HS-27A (cell line): ENCODE measurements at places on chromosomes 6 and 20.
A peak's percentile ranks its signal among the peaks of the same experiment; 100 is the strongest.

DNA sequence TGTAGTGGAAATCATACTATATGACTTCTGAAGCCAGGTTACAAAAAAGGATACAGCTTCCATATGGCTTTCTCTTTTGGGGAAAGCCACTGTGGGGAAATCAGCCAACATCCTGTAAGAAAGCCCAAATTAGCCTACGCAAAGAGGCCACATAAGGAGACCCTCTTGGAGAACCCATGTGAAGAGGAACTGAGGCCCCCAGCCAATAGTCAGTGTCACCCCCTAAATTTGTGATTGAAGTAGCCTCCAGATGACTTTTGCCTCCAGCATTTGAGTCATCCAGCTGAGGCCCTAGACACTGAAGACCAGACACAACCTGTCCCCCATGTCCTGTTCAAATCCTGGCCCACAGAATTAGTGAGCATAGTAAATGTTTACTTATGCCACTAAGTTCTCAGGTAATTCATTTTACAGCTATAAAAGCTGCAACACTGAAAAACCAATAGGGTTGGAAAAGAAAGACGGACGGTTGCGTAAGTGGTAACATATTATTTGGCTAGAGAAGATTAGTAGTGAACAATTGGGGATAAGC is 60.4 kb downstream of the HMGCLL1 start:
- no peak for DNase-seq

- DNase-seq, result no peak
Measured at GRCh38 chr6:147744012-147744411, 235.5 kb downstream of the SAMD5 start.

DNA sequence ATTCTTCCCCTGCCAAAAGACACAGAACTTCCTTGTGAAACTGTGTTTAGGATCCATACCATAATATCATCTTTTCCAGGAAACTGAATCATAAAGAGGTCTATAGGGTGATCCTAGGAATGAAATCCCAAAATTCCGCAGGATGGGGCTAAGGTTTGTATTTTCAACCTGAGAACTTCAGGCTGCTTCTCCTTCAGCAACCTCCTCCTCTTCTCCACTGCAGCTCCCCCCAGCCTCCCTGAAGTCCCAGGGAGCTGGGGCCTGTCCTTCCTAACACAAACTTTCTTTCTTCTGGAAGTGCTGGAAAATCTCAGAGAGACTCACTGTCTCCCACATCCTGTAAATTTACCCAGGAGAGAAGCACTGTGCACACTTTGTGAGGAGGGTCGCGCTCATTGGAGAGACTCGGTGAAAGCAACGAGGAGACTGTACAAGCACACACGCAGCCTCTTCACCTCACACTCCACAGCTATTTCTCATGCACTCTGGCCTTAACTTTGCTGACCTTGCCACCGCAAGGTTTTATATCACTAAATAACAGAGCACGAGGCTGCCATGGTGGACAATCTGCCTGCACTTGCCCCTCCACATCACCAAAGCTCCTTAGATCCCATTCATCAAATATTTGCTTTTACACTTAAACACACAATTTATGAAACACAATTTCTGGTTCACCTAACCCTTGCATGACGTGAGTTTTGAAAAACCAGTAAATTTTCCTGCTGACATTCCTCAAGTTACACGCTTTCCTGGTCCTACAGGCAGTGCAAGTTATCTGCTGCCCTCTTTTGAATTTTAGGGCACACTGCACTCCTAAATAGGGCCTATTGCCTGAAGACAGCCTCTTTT is 14.3 kb downstream of the ID4 start:
- DNase-seq, result no peak

GRCh38 chr6:127897484-127897883 is 3.4 kb downstream of the THEMIS start:
- no peak for DNase-seq

DNA sequence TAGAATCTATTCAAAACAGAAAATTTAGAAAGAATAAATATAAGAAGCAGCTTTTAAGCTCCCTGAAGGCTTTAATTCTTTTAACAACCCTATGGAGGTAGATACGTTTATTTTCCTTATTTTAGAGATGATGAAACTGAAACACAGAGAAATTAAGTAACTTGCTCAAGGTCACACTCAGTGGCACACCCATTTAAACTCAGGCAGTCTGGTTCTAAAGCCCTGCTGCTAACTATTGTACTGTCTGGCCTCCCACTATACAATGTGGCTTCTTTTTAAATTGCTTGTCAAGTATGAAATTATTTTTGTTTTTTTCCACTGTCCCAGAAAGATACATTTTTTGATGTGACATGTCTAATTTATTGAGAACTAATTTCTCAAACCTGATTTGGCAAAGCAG is 55.7 kb downstream of the FAM217A start:
- DNase-seq, result no peak

DNA sequence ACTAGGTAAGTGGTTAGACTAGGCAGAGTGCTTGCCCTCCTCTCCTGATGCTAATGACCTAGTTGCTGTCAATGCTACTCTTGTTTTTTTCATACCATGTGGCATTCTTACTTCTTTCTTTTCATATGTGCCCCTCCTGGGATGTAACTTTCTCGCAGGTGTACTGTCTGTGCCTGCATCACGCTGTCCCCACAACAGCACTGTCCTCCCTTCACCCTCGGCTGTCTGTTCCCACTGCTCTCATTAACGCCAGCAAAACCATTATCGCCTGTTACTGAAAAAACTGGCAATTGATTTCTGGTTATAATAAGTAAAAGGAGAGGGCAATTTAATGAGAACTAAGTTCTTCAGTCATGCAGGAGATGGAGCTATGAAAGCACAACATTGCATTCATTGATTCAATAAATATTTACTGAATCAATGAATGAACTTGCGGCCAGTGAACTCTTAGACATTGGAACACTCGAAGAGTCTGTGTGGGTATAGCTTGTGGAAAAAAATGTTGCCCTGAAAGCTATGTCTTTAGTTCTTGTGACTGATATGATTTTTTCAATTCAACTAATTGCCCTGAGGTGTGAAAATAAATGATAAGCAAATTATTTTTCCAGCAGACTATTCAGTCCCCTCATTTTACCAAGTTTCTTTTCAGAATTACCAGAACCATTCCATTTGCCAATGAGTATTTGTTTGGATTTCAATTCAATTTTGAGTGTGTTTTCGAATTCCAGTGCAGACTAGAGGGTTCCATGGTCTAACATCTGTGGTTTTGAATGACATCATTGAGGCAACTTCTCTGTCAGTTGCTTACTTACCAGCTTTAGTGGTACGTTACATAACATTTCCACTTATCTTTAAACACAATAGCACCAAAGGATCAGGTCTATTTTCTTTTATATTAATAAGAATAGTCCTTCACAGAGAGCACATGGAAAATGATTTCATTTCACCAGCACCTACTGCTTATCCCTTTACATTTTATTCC is 2.1 kb downstream of the SLC17A4 start:
- DNase-seq, result no peak

DNA sequence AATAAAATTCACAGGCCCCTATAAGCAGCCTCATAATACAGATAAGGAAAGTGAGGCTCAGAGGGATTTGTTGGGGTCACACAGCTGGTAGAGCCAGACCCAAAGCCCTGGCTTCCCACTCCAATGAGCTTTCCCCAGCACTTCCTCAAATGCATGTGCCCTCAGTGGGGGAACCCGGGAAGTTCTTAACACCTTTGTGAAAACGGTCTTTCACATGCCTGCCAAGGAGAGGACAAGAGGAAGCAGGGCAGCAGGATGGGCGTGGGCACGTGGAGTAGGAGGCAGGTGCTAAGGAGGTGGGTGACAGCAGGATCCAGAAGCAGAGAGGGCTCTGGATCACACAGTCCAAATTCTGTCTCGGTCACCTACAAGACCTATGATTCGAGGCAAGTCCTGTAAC is 598 bp downstream of the PI16 start:
- no peak for DNase-seq

DNA sequence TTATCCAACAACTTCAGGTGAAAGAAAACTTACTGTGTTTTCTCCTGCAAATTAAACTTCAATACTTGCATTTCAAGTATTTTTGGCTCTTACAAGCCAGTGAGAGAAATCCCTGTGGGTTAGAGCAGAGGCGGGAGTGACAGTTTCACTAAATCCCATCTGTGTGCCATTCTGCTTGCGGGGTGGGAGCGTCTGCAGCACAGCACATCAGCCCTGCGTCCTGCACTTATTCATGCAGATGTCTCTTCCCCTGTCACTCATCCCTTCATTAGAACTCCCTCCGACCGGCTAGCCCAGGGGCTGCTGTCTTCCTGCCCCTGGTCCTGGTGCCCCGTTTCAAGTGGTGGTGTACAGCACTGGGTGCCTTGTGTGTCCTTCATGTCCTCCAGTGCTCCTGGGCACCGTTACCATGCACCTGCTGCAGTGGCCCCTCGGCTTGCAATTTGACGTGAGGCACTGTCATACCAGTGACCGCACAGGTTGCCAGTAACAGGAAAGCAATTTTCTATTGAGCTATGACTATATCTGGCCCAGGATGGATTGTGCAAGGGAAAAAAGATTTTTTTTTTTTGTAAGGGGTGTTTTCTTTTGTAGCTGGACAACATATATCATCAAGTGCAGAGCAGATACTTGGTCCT is 59.4 kb downstream of the INSM1 start:
- no peak for DNase-seq

DNA sequence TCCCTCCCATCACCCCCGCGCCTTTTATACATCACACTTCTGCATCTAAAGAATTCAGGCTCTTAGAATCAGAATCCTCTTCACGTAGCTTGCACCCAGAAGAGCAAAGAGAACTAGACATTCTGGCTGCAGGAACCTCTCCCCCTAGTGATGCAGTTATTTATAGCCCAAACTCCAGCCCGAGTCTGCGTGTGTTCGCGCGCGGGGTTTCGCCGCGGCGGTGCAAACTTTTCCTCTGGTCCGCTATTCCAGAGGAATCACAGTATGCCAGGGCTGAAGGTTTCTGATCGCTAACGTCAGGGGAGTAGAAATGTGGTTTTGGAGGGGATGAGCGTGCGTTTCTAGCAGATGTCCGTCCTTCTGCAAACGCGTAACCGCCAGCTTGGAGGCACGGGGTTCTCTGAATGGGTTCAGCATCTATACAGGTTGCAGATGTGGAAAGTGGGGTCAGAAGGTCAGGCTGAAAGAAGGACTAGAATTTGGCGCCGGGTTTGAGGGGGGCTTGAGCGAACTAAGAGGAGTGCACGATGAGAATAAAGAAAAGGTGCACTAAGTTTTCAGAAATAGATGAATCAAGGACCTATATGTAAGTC is 1.8 kb downstream of the EPHA7 start:
- DNase-seq, result no peak

DNA sequence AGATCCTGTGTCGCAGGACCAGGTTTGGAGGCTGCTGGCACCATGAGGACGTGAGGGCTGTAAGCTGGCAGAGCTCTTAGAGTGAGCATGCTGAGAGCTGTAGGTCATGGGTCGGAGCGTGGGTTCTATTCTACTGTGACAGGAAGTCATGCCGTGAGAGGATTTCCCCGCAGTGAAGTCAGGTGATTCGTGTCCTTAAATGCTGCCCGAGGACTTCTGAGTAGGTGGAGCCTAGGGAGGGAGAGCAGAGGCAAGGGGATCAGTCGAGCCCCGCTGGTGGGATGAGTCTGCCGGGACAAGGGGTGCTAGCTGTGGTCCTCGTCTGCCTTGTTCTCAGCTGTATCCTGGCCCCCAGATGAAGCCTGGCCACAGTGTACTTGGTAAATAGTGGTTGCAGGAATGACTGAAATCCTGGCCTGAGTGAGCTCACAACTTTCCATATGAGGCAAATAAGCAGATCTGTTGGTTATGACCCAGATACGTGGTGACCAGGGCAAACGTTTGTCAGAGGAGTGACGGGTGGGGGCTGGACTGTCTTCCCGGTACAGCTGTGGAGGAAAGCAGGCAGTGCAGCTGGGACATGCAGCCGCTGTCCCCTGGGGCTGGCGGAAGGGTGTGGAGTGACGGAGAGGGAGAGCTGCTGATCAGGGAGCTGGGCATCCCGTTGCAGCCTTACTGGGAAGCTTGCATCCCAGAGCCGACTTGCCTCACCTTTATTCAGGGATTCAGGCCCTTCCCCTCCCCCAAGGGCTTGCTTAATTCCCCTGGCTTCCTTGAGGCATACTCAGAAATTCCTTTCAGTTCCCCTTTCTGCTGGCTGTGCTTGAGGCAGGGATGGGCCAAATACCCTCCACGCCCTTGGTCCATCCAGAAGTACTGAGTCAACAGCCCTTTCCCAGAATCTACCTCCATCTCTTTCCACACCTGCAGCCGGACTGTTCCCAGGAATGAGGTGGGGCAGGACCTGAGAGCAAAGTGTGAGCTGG is 250.9 kb upstream of the RREB1 start:
- DNase-seq, result no peak

DNA sequence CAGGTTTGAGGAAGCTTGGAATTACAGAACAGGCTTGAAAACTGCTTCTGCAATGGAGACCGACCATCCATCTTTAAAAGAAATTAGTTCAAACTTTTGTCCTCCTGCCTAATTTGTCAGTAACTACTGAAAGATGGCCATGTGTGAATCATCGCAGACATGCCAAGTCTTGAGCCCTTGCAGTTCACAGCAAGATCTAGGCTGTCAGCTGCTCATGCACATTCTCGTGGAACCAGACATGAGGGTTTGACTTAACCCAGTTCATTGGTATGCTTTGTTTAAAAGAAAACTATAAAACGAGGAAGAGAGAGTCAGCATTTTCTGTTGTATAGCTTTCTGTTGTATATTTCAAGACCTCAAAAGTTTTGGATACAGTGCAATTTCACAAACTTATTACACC is 74.0 kb upstream of the SAMD5 start:
- no peak for DNase-seq

- DNase-seq, result peak; percentile 20
Measured at GRCh38 chr6:15063253-15063853, 182.5 kb upstream of the JARID2 start.

DNA sequence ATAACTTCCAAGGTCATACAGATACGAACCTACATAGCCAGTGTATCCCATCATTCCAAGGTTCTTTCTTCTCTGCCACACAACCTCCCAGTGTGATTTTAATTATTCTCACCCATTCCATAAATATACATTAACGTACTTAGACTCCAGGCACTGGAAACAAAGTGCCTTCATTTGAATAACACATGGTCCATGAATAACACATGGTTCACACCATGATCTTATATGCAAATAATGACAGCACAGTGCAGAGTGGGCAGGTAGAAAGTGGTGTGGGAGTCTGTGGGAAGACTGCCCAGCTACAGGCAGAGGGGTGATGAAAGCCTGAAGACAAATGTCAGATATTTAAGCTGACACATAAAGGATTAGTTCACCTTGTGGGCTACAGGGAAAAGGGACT is 425.2 kb downstream of the HACE1 start:
- DNase-seq, result no peak

- no peak for DNase-seq
Measured at GRCh38 chr6:40597301-40597700, 10.1 kb upstream of the LRFN2 start.
